ENCODE measurements at places on chromosomes 2 and 18.

- DNase-seq: no peak
Observed at GRCh38 chr2:64595397-64596176, 58.1 kb downstream of the SERTAD2 start.

DNA sequence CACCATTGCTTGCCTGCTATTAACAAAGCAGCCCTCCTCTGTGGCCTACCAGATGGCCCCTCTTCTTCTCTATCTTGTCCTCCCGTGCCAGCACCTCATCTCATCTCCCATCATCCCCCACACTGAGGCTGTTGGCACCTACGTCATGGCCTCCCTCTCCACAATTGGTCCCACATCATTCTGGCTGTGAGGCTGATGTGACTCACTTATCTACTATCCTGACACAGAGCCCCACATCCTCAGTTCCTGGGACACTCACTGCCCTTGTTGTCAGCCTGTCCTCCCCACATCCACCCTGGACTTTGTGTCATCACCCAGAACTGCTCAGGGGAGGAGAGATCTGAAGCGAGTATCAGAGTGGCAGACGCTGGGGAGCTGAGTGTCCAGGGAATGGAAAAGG is 102.9 kb downstream of the MRO start:
- DNase-seq: no peak

- no peak for DNase-seq
Observed at GRCh38 chr2:70103531-70104061, 16.3 kb downstream of the PCBP1 start.

GRCh38 chr2:190410166-190410565 is 2.0 kb downstream of the MFSD6 start:
- DNase-seq: no peak

DNA sequence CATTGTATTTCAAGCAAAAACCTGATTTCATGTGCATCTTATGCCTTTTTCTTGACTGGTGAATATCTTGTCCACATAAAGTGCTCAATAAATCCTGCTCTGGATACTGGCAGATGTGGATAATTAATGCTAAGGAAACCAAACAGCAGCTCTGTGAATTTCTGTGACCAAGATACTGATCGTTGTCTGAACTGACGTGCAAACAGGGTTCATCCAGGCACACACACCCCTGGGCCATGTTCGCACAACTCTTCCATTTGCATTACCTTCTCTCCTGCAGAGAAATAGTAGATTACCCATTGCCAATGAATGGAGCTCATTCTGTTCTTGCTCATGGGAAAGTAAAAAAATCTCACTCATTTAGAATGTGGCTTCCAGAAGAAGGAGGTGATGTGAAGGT is 316.2 kb upstream of the TRIB2 start:
- no peak for DNase-seq

DNA sequence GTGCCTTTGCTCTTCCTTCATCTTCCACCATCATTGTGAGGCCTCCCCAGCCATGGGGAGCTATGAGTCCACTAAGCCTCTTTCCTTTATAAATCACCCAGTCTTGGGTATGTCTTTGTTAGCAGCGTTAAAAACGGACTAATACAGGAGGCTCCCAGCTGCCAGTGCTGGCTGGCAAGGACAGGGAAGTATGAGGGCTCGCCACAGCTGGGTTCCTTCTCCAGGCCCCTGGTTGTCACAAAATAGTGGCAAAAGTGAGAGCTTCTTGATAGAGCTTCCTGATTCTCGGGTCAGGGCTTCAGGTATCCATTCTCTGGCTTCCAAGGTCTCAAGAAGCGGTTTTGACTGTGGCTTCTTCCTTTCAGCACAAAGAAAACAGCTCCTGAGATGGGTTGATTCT is 85.0 kb downstream of the ZNF516 start:
- no peak for DNase-seq

Data from NCI-H1105 (cell line).